GM23248 (cell line): ENCODE measurements at places on chromosomes 16 and 17.

GRCh38 chr17:31724026-31724425, 135.0 kb downstream of the COPRS start:
- peak; percentile 38 for DNase-seq

- no peak for DNase-seq
Measured at GRCh38 chr16:24935336-24935735, 79.8 kb downstream of the ARHGAP17 start.

DNA sequence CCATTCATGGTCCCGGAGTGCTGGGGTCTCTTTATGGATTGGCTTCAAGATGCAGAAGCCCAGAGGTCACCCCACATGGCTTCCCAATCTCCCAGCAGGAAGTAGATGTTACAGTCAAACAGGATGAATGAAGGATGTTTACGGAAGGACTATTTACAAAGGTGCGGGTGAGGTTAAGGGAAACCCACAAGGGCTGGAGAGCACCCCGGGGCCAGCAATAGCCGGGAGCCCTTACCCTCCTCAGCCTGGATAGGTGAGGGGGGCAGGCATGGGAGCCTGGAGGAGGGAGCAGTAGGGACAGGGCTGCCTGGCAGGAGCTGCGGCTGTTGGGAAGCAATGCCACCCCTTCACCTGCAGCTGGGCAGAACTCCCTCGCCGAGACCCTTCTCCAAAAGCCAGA, 24.5 kb upstream of the CACNG1 start:
- DNase-seq, result no peak

DNA sequence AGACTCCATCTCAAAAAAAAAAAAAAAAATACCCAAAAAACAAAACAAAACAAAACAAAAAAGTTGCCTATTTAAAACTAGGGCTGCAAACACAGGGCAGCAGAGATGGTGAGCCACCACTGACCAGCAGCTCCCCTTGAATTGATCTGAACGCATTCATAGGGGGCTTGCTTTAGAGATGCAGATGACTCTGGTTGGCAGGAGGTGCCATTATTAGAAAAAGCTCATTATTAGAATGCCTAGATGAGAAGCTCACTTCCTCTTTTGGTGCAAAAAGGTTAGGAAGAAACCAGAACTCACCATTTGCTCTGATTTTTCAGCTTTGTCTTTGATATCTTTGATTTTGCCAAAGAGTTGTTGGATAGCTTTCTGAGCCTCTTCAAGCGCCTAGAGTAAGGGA, 53.1 kb downstream of the VPS53 start:
- no peak for DNase-seq

- peak; percentile 73 for DNase-seq
Measured at GRCh38 chr17:27879987-27880608, 13.1 kb downstream of the LYRM9 start.

DNA sequence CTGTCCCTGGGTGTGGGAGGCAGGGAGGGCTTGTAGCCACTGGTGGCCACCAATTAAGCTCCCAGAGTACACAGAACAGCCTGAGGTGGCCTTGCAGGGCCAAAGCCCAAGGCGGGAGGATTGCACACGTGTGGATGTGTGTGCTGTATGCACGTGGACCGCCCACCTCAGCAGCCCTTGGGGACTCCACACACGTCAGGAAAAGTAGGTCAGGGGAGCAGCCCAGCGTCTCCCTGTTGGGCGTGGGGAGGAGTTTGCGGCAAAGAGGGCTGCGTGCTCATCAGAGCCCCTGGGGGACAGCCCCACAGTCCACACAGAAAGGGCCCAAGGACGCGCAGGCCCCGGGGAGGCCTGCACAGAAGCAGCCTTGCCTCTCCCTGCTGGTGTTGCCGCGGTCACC, 19.6 kb downstream of the SBK1 start:
- DNase-seq, result no peak

DNA sequence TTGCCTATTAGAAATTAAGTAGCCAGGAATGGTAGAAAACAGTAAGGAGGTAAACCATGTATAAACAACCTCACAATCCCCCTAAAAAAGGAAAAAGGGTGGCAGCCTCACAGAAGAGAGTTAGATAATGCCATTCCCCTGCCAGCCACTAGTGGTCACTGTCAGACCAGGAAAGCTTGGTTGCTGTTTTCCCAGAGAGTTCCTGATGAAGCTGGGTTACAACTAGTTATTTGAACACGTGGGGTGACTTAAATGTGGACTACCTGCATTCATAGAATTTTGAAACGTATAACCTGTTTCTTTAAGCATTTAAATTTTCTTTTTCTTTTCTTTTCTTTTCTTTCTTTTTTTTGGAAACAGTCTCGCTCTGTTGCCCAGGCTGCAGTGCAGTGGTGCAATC, 5.8 kb downstream of the GPRC5C start:
- no peak for DNase-seq

GRCh38 chr17:74118504-74118903, 85.0 kb upstream of the RPL38 start:
- DNase-seq, result no peak

- peak; percentile 7 for DNase-seq
Measured at GRCh38 chr16:12453832-12454231, 349.9 kb downstream of the CPPED1 start.

- DNase-seq, result peak; percentile 84
Measured at GRCh38 chr16:3022684-3023414, 893 bp downstream of the HCFC1R1 start.

- DNase-seq, result peak; percentile 12
Measured at GRCh38 chr16:47311738-47312505, 148.9 kb downstream of the ITFG1 start.

- peak; percentile 75 for DNase-seq
Measured at GRCh38 chr17:81481073-81481799, 31.4 kb downstream of the ACTG1 start.

- peak; percentile 55 for DNase-seq
Measured at GRCh38 chr16:67100569-67101310, 9.0 kb upstream of the PHAF1 start.

GRCh38 chr16:81755915-81756614, 23.0 kb upstream of the PLCG2 start:
- DNase-seq, result no peak

DNA sequence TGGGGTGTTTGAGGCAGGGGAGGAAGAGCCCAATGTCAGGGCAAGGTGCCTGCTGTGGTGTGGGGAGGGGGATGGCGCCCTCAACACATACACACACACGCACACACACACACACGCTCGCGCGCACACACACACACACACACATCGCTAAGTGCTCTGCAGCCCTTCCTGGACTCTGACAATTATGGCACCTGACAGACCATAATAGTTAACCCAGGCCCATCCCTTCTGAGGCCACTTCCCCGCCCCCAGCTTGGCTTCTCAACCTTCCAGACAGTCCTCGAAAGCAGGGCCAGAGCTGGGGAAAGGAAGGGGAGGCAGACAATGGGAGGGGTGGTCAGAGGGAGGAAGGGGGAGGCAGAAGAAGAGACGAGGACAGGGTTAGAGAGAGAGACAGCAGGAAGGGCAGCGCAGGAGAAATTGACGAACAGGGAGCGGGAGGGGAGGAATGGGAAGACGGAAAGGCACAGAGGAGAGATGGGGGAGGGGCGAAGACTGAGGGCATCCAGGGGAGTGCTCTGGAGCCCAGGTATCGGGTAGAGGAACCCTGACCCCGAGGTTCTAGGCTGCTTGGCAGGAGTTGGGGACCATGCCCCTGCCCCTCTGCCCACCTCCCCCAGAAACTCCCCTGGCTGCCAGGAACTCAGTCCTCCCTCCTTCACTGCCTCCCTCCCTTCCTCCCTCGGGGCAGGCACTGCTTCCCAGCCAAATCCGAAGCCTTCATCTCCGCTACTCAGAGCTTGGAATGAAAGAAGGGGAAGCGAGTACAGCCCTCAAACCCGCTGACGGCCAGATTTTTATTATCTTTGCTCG, 4.0 kb downstream of the SRCIN1 start:
- DNase-seq, result no peak

GRCh38 chr17:10738521-10739258, 8.9 kb upstream of the TMEM220 start:
- peak; percentile 22 for DNase-seq

- no peak for DNase-seq
Measured at GRCh38 chr17:72176516-72176851, 55.7 kb downstream of the SOX9 start.

DNA sequence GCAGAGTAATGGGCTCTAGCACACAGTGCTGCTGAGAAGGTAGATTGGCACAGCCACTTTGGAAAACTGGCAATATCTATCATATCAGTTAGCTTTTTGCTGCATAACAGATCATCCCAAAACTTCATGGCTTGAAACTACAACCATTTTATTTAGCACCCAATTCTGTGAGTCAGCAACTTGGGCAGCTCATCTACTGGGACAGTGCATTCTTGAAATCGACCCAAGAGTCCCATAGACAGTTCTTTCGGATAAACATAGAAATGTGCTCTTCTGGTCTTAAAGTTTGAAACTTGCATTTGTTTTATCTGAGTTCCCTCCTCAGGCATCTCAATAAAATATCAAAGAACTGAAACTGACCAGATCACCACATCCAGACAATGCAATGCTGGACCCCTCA, 76.7 kb downstream of the CEP112 start:
- peak; percentile 64 for DNase-seq

DNA sequence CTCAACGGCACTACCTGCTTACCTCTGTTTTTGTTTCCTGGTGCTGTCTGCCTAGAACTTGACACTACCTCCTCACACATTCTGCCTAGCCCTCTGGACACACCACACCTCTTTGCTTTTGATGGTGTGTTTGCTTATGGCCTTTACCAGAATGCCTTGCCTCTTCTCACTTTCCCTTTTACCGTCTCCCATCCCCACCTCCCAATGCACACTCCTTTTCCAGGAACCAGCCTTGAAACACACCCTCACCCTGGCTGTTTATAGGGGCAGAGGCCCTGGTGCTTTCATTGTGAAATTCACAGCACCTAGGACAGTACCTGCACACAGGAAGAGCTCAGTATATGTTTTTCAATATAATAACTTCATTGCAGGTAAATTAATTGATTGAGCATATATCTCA, 56.2 kb downstream of the MAP2K6 start:
- no peak for DNase-seq

DNA sequence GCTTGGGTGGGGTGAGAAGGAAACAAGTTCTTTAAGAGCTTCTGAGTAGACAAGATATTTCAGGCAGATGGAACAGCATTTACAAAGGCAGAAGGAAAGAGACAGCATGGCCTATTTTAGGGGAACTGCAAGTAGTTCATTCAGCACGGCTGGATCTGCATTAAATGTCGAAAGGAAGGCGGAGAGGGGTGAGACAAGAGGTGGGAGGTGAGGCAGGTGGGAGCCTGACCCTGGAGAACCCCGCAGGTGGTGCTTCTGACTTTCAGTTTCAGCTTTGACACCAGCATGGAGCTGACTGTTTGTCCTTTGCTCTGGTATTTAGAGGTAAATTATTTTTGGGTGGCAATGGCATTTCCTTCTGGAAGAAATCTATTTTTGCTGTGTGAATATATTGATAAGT, 194.8 kb downstream of the HS3ST4 start:
- no peak for DNase-seq

DNA sequence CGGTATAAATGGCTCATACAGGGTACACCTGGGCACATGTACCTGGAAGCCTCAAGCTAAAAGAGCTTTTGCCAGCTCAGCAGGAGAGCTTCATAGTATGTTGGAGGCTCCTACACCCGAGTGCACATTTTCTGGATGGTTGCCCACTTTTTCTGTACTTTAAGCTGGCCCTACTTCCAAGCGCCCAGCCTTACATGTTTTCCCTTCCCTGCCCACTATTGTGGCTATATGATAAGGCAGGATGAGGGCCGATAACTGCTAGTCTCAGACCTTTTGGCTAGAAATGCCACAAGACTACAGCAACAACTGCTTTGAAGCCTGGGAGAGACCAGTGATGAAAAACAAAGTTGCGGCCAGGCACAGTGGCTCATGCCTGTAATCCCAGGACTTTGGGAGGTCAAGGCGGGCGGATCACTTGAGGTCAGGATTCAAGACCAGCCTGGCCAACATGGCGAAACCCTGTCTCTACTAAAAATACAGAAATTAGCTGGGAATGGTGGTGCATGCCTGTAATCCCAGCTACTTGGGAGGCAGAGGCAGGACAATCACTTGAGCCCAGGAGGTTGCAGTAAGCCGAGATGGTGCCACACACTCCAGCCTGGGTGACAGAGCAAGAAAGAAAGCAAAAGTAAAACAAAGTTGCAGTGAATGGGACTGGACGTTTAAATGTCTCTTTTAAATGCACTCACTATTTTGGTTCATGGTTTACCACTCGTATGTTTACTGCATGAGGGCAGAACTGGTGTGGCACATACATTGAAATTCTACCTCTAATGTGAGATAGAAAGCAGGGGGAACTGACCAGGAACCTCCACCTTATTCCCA, 14.2 kb upstream of the MARCHF10 start:
- DNase-seq, result no peak

GRCh38 chr17:834136-834535, 52.0 kb downstream of the MRM3 start:
- no peak for DNase-seq

GRCh38 chr16:70402916-70403659, 35.8 kb downstream of the ST3GAL2 start:
- peak; percentile 52 for DNase-seq

DNA sequence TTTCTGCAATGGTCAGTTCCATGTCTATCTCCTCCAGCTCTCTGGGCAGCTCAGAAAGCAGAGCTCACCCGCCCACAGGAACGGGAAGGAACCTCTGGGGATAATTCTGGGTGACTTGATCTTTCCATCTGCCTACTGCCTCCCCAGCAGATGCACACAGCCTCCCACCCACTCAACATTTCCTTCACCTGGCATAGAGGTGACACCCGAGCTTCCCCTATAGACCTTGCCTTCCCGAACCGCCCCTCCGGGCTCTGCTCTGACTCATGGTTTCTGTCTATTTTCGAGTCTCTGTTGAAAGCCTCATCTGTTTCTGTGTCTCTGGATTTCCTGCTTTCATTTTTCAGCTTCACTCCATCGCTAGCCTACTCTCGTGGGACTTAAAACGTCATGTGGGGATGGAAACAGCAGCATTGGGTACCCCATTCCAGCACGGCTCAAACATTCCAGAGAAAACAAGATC, 11.4 kb downstream of the GGA3 start:
- DNase-seq, result peak; percentile 61

DNA sequence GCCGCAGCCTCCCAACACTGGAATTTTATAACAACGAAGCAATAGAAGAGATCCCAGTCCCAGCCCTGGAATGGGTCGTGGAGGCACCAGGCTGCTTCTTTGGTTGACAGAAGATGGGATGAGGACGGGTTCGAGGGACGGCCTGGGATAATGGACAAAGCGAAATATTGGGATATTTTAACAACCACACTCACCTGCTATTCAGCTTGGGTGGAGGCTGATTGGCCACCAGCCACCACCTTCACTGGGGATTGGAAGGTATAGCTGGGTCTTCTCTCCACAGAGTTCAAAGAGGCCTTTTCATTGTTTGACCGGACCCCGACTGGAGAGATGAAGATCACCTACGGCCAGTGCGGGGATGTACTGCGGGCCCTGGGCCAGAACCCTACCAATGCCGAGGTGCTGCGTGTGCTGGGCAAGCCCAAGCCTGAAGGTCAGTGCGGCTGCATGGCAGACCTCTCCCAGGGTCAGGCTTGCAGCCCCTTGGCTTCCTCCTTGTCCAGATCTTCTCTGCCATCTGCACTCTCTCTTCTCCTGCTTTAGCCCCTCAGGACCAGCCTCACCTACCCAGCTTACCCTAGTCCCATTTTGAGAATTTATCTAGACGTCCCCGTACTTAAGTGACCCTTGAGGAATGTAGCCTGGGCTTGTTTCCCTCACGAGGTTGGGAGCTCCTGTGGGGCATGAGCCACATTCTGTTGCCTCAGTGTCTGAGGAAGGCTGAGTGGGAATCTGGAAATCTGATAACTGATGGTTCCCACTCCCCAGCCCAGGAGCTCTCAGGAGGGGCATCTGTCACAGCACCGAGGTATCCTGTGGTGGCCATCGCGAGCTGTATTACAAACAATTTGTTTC, 10.7 kb downstream of the MYL4 start:
- DNase-seq, result no peak

- DNase-seq, result peak; percentile 62
Measured at GRCh38 chr16:69273009-69273408, 38.1 kb upstream of the VPS4A start.
